IPS DF 19.7 (cell line): ENCODE measurements at places on chromosomes 11 and 22.

DNA sequence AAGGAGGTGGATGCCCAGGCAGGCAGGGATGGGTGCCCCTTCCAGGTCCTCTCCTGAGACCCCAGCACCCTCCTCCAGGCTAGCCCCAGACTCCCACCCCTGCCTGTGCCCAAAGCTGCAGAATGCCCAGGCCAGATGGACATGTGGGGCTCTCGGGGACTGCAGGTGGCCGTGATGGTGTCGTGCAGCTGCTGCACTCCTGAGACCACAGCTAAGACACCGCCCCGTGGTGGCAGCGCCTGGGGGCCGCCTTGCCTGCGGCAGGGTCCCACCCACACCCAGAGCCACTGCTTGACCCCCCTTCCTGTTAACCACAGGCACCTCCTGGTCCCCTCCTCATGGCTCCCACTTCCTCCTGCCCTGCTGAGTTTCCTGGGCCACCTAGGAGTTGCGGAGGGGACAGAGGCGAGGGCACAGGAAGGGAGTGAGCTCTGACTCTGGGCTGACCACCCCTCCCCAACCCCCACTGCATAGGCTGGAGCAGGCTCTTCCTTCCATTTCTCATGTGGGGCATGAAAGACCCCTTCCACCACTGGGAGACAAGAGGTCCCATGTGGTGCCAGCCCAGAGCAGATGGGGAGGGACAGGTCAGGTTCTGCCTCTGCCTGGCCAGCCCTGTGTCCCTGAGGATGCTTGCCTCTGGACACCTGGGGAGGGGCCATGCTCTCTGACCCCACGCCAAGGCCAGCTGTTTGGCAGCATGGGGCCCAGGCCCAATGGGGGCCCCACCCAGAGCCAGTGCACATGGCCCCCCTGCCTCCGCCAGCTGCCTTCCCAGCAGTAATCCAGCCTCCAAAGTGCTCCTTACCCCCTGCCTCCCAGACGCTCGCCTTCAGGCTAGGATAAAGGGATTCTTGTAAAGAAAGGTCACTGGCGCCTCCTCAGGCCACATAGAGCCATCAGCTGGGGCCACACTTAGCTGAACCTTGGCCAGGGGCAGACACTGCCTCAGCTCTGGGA lies 29.3 kb downstream of the OSBPL5 start:
- DNase-seq, result no peak

DNA sequence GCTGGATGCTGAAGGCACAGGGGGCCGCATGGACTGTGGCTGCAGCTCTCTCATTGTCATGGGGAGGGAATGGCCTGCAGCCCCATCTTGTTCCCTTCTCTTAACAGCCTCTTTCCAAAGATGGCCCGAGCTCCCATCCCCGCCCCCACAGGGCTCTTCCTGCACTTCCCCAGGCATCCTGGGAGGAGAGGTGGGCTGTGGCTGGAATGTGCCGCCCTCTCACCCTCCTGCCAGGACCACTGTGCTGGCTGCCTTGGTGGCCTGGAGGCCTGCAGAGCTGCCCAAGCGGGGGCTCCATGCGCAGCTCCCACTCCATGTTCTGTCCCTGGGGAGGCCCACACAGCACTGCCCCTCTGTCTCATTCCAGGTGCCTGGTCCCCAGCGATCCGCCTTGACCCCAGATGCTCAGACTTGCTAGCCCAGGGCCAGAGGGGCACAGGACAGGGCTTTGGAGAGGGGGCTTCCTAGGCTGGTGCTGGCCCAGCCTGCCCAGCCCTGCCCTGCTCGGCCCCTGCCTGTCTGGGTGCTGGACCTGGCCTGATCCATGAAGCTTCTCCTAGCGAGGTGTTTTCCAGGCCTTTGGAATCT lies 56.6 kb downstream of the RTN4R start:
- no peak for DNase-seq

GRCh38 chr22:42365942-42366695 lies 66.1 kb downstream of the NFAM1 start:
- DNase-seq, result no peak

- no peak for DNase-seq
Measured at GRCh38 chr11:3077846-3078440, 20.7 kb upstream of the CARS1 start.

- DNase-seq, result no peak
Measured at GRCh38 chr11:46865340-46865739, 19.3 kb upstream of the CKAP5 start.

- DNase-seq, result peak; percentile 20
Measured at GRCh38 chr11:36744375-36745168, 146.5 kb upstream of the RAG2 start.

- DNase-seq, result no peak
Measured at GRCh38 chr11:86182976-86183584, 61.5 kb upstream of the EED start.

DNA sequence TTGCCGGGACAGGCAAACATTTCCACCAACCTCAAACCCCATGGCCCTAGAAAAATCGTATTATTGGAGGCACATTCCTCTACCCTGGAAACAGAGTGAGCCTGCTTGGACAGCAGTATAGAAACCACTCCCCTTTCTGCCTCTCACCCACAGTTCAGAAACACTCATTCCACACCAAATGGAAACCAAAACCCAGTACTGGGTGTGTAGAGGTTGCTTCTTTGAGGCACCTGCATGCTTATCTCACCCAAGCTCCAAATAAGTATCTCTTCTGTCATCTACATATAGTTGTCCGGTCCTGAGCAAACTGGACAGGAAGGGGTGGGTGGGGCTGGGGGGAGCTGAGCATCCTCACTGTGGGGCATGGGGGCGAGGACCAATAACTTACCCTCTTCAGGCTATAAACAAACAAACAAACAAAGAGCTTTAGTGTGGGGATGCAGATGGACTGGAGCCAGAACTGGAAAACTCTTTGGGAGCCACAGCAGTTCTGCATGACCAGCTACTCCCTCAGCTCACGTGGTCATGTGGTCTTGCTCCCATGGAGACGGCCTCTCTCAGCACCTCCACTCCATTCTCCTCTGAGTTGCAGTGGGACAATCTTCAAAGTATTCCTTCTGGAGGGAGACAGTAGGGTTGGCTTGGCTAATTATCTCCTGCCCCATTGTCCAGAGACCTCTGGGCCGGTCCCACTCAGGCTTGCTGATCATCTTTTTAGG lies 1.0 kb upstream of the PLAAT2 start:
- no peak for DNase-seq

- DNase-seq, result no peak
Measured at GRCh38 chr11:90187839-90188238, 35.0 kb downstream of the CHORDC1 start.

DNA sequence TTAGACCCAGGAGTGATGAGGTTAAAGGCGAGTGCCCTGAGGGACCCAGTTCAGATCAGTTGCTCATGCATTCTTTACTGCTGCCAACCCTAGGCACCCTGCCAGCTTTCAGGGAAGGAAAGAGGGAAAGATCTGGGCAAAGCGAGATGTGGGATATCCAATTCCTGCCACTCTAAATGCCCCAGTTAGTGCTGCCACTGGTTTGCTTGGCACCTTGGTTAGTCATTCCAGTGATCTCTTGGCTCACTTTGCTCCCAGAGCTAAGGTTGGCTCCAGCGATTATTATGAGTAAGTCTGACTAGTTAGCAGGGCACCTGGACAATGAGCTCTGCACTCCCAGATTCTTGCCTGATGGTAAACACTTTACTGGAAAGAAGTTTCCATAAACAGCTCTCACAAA lies 85.0 kb downstream of the INSC start:
- no peak for DNase-seq

DNA sequence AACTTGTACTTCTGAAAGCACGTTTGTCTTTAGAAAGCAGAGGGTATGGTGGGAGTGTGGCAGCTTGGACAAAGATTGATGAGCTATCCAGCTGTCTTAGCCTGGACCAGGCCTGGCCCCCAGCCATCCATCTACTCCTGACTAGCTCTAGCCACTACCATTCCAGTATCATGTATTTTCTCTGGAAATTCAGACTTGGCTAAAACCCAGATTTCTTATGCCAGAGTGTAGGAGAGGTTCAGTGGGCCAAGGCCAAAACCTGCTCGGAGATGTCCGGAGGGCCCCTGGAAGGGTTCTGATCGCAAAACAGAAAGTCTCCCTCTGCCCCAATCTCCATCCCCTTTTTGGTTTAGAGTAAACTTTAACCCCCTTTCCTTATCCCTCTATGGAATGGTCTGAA lies 24.8 kb upstream of the MTCH2 start:
- DNase-seq, result no peak

DNA sequence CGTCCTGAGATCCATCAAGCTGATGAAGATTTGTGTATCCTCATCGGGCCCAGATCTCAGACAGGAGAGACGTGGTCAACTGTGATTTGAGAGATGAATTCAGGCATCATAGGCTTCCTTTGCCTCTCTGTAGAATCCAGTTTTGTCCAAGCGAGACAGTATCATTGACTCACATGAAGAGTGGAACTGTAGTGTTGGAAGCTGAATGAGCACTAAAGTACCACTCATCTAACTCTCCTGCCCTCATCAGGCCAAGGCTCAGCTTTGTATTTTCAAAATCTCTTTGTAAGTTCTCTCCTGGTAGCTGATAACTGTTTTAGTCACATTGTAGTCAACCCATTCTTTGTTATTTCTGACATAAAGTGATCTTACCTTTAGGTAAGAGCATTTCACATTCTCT lies 85.1 kb downstream of the KIRREL3 start:
- DNase-seq, result no peak

DNA sequence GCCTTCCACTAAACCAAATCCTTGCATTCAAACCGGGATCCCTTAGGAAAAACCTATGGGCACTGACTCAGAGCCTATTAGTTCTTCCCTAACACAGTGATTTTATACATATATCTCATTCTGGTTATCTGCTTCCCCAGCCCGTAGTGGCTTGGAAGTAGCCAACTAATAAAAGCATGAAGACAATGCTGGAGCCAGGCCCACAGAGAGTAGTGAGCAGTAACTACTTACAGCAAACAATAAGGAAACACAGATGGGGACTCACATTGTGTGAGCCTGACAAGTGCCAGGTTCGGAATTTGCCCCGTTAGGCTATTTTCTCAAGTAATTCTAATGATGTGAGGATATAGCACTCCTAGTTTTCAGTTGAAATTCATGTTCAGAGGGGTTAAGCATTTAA lies 83.3 kb upstream of the OR5AK2 start:
- no peak for DNase-seq

GRCh38 chr22:38871360-38872171 lies 450 bp downstream of the CBX6 start:
- DNase-seq, result no peak

DNA sequence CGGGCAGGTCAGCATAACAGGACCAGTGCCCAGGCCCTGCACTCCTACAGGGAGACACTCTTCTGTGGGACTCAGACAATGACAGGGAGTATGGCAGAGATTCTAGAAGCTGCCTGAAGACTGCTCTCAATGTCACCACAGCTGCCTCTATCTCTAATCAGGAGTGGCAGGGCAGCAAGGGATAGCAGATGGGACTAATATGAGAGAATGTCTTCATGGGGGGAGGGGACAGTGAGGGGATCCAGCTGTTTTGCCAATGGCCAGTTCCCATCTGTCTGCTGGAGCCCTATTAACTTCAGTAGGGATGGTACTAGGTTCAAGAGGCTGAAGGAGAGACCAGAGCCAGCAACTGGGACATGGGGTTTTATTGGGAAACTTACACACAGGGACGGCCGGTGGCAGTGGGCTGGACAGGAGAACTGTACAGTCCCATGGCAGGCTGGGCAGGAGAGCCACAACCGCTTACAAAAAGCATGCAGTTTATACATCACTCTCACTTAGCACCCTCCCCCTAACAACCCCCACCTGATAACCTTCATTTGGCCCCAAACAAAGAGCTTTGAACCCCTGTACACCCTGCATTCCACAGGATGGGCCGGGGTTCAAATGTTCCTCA lies 2.5 kb upstream of the CD82 start:
- DNase-seq, result no peak

DNA sequence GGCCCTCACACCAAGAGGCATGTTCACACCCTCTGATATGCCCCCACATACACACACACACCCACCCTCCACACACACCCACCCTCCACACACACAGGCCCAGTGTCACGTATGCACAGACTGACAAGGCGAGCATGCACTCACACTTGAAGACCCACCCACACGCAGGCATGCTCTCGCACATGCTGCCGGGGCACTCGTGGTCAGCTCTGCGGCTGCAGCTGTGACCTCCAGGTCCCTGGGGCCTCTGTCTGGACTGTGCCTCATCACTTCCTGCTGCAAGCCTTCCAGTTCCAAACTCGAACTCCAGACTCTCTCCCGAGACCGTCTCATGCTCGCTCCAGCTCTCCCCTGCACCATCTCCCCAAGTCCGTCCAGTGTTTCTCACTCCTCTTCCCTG lies 9.5 kb downstream of the DCHS1 start:
- no peak for DNase-seq

GRCh38 chr11:73478737-73479347 lies 102.6 kb downstream of the RELT start:
- peak; percentile 9 for DNase-seq

DNA sequence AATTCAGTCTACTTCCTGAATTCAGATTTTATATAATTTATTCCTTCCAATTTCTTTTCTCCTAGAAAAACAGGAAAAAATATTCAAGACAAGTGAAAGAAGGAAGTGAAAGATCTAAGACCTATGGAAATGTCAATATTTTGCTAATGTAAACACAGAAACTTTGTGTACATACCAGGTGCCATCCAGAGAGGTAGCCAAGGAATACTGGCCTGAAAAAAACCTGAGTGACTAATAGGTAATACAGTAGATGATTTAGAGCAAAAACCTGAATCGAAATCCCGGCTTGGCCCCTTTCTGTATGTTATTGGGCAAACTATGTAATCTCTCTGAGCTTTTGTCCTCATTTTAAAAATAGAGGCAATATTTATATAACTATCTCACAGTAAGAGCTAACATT lies 59.2 kb upstream of the FSHB start:
- DNase-seq, result no peak

GRCh38 chr11:118806400-118806799 lies 15.4 kb upstream of the DDX6 start:
- no peak for DNase-seq

DNA sequence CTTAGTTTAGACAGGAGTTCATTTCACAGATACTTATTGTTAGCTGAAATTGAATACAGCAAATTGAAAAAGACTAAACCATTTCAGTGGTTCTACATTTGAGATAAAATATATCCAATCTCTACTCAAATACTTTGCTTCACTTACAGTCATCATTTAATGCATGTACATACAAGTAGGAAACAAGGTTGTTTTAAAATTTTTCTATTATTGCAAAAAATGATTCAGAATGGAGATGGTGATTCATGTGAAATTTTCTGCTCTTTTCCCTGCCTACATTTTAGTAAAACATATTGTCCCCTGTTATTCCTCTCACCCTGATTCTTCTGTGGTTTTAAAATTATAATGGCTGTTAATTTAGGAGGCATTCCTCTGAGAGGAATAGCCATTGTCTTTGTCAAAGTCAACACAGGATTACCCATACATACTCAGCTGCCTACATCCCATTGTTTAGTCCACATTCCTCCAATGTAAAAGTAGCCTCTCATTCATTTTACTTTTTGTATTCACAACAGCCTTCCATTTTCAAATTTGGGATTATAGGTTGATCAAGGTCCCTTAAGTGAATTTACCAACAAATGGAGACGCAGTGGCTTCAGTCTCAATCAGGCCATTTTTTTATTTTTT lies 60.1 kb downstream of the TRPC6 start:
- peak; percentile 33 for DNase-seq

- DNase-seq, result no peak
Measured at GRCh38 chr11:68927280-68928135, 23.8 kb downstream of the IGHMBP2 start.
